ENCODE measurements at places on chromosomes 11 and 22.

DNA sequence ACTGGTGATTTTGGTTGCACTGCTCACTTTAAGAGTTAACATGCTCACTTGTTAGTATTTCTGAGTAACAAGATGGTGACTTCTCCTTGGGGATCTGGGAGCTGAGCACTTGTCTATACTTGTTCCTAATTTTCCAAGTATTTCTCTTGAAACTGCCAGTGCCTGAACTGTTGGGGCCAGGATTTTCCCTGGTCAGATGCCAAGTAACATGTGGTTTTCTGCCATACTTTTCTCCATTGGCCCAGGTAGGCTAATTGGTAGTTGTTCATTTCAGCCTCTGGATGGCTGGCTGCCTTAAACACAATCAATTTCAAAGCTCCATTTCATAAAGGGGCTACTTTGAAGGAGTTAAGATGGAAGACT, 35.0 kb downstream of the RNF141 start:
- no peak for DNase-seq

DNA sequence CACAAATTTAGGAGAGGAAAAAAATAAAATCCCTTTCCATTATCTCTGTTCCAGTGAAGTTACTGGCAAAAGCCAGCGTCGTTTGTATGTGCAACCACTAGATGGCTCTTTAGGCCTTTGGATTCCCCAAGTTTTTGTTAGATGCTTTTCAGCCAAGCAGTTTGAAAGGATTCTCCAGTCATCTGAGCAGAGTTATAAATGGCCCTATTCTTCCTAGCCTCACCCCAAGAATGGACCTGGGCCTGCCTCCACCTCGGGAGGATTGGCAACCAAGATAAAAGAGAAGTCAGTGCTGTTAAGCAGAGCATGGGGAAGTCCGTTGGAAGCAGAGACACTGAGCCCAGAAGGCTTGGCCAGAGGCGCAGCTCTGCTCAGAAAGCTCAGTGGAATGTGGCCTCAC, 15.4 kb downstream of the FAM181B start:
- no peak for DNase-seq

- no peak for DNase-seq
Measured at GRCh38 chr11:111098091-111098490, 147.4 kb upstream of the POU2AF2 start.

- no peak for DNase-seq
Measured at GRCh38 chr11:44261800-44262591, 47.9 kb downstream of the ALX4 start.

- no peak for DNase-seq
Measured at GRCh38 chr11:68506908-68507307, 46.4 kb downstream of the PPP6R3 start.

GRCh38 chr11:35210876-35211546, 72.0 kb downstream of the CD44 start:
- DNase-seq = no peak

DNA sequence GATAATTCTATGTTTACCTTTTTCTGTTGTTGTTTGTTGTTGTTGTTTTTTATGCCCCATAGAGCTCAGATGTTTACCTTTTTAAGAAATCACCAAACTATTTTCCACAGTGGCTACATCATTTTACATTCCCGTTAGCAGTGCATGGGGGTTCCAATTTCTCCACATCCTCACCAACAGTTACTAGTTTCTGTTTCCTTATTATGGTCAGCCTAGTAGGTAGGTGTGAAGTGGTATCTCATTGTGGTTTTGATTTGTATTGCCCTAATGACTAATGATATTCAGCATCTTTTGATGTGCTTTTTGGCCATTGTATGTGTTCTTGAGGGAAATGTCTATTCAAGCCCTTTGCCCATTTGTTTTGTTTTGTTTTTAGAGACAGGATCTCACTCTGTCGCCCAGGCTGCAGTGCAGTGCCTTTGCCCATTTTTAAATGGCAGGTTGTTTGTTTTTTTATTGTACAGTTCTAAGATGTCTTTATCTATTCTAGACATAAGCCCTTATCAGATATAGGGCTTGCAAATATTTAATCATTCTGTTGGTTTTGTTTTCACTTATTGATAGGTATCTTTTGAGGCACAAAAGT, 27.5 kb downstream of the CHEK2 start:
- DNase-seq = no peak

GRCh38 chr11:123362941-123363340, 67.1 kb upstream of the GRAMD1B start:
- no peak for DNase-seq

DNA sequence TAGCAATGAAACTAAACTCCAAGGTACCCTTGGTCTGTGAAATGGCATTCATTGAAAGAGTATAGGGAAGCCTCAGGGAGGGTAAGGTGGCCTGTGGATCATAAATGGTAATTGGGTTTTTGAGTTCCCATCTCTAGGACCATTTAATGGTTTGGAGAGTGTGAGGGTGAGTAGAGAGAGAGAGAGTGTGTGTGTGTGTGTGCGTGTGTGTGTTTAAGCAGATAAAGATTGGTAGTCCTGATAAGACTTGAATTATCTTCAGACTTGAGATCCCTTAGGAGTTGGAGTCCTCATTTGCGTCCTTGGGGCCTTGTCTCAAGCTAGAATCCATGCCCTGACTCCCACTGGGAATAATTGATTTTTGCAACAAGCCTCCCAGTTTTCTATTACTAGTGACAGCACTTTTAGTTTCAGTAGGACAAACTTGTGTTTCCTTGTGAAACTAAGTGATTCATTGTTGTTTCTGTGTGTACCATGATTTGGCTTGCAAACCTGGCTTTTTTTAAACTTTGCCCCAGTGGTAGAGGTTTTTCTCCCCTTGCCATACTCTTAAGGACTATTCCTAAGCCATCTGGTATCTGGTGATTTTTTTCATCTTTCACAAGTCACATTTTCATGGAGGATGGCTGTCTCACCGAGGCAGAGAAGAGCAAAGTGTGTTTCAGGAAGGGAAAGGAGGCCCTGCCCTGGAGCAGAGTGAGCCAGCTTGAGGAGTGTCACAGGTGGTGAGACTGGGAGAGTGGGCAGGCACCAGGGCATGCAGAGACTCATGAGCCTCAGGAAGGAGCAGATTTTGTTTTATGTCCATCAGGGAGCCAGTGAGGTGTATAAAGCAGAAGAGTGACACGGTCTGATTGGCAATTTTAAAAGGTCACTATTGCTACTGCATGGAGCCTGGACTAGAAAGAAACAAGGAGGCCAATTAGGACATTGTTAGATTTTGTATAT, 26.7 kb downstream of the ALKBH3 start:
- DNase-seq = no peak

DNA sequence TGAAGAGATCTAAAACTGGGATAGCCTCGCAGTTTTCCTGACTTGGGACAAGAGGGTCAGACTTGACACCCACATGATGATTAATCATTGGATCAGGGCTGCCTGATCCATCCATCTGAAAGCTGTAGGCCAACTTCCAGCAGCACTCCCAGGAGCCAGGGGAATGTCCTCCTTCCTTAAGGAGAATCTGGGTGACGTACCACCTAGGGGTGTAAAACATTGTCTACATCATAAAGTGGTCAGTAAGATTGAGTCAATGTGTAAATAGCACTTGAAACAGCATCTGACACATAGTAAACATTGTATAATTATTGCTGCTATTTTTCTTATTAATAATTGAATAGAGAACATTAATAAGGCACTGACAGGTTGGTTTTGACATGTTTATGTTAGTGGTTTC, 392.8 kb downstream of the JRKL start:
- no peak for DNase-seq

DNA sequence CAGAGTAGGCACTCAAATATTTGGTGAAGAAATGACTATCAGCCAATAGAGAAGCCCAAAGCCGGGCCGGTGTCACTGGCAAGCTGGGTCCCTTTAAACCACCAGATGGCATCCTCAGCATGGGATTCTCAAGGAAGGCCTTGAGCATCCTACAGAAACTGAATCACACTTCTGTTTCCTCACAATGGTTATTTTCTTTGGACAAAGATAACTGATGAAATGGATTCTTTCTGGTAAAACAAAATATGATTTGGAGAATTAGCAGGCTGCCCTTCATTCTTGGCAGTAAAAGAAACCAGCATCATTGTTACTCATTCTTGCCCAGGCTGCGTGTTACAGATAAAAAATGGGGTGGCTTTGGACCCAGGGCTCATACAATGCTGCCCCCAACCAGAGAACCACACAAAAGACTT, 30.3 kb upstream of the ASPHD2 start:
- DNase-seq = no peak

DNA sequence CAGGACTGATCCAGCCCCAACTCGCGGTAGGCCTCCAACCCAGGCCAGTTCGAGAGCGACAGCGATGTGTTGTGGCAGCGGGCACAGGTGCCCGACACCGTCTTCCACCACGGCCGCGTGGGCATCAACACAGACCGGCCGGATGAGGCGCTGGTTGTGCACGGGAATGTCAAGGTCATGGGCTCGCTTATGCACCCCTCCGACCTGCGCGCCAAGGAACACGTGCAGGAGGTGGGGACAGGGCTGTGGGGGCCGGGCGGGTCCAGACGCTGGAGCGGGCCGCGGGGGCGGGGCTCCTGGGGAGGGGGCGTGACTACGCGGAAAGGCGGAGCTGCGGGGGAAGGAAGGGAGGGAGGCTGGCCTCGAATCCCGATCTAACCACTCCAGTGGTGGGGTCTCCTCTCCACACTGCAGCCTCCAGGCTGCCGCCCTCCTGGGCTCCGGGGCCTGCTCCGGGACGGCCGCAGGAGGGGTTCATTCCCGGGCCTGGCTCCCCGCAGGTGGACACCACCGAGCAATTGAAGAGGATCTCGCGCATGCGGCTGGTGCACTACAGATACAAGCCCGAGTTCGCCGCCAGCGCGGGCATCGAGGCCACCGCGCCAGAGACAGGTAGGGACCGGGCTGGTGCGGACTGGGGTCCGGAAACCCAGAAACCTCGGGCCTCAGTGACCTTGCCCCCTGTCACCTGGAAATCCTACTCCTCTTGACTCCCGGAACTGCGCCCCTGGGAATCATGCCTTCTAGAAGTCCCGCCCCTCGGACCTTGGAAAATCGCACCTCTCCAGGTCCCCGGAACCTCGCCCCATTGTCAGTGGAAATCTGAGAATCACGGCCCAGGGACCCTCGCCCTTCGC, 14.9 kb downstream of the TMEM258 start:
- peak; percentile 37 for DNase-seq

GRCh38 chr11:30876663-30877396, 290.7 kb upstream of the MPPED2 start:
- DNase-seq = no peak

GRCh38 chr11:112931703-112932102, 29.5 kb upstream of the NCAM1 start:
- no peak for DNase-seq

DNA sequence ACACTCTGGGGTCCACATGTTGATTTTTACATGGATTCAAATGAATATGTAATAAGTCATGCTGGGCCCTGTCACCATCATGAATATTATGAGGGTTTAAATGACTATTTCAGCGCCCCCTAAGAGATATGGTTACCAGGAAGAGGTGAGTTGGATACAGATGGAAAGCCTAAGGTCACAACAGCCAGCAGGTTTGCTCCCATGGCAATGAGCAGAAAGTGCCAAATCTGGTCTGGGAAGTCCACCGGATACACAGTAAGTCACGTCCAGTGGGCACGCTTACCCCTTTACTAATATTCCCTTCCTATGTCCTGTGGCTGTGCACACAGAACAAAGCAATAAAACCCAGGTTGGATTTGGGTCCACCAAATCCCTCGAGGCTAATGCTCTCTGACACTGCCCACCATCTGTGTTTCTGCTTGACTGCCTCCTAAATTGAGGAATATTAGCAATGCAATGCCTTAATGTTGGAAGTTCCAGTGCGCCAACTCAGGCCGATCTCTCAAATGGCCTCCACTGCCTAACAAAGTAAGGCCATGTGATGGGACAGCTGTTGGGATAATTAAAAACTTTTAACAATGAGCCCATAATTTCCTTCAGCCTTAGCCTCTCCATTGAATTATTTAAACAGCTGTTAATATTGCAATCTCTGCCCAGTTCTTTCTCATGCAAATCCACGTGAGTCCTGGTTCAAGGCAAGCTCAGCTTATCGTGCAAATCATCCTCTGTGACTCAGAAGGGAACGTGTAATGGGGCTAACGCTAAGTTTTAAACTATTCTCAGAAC, 97.6 kb downstream of the SLC1A2 start:
- DNase-seq = no peak

DNA sequence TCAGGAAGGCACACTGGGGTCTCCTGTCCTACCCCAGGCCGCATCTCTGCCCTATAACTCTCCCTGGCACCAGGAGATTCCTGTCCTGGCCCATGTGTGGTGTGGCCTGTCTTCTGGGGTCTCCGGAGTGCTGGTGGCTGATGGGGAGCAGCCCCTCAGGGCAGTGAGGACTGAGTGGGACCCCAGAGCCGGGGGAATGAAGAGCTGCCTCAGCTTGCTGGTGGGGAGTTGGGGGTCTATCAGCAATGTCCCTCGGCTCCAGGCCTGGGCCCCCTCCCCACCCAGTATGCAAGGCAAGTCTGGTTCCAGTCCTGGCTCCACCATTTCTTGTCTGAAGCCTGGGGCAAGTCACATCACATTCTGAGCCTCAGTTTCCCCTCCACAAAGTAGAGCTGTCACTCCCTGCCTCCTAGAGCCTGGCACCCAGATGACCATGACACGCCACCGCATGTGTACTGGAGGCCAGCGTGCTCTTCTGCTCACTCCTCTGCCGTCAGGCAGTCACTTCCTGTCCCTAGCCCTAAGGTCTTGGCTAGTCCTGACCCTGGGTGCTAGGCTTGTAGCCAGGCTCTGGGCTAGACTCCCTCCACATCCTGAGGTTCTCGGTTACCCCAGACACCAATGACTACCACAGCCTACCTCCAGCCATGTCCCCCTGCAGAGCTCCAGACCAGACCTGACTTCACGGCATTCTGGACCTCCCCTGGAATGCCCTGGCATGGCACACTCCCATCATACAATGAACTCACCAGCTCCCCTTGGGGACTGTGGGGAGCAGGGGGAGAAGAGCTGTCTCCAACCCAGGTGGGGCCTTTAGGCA, 12.8 kb downstream of the ARAP1 start:
- DNase-seq = no peak

- no peak for DNase-seq
Measured at GRCh38 chr22:48756146-48757111, 1071.2 kb downstream of the BRD1 start.

DNA sequence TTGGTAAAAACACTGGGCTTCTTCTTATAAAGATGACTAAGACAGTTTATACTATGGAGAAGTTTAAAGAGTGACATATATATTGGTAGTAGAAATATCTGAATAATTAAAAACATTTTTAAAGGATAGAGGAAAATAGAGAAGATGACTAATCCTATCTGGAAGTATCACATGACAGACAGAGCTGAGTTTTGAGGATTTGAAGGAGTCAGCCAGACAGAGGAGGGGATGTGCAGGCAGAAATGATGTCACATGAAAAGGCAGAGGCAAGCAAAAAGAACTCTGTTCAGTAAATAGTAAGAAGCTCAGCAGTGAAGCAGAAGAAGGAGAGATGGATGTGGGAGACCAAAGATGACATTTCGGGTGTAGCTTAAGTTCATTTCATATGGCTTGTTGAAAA, 1.6 kb downstream of the OR10A2 start:
- no peak for DNase-seq

GRCh38 chr11:16873289-16873688, 134.8 kb downstream of the C11orf58 start:
- DNase-seq = no peak

DNA sequence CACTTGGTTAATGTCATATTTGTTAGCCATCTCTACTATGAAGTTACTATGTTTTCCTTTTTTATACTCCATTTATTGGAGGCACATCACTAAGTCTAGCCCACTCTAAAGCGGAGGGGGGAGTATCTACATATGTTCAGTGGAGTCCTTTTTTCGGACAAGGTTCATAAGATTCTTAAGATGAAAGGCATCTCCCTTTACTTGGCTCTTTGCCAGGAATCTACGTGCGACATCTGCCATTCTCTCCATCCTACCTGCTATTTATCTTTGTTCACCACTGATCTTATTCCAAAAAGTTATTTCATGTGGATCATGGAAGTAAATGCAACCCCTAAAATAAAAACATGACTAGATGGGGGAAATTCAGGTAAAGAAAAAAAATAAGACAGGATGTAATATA, 77.4 kb upstream of the YWHAH start:
- no peak for DNase-seq

Data from stimulated activated CD8-positive, alpha-beta memory T cell treated with anti-CD3 and anti-CD28 coated beads, Interleukin-2, amount 100 ng/mL, for 1 hour (primary cell).